AG10803 (cell line): ENCODE measurements at places on chromosomes 12 and 14.

DNA sequence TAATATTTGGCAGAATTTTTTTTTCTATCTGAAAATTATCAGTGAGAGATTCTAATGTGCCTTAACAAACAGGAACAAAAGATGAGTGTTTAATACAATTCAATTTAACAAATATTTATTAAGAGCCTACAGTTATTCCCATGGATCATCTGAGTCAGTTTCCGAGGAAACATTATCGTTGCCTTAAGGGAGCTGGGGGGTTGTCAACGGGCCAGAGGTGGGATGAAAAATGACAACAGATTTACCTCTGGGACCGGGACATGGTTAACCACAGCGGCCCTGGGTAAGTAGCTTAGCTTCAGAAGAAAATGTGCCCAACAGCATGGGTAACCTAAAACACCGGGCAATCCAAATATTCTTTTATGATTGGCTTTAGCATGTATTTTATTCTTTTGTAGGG, 113.6 kb downstream of the DAD1 start:
- DNase-seq, result no peak

- no peak for DNase-seq
Observed at GRCh38 chr14:79730953-79731352, 480.4 kb downstream of the DIO2 start.

- DNase-seq, result peak; percentile 84
Observed at GRCh38 chr12:122437656-122438121, 15.2 kb upstream of the CLIP1 start.

GRCh38 chr12:129036135-129036534, 182.9 kb downstream of the GLT1D1 start:
- no peak for DNase-seq

DNA sequence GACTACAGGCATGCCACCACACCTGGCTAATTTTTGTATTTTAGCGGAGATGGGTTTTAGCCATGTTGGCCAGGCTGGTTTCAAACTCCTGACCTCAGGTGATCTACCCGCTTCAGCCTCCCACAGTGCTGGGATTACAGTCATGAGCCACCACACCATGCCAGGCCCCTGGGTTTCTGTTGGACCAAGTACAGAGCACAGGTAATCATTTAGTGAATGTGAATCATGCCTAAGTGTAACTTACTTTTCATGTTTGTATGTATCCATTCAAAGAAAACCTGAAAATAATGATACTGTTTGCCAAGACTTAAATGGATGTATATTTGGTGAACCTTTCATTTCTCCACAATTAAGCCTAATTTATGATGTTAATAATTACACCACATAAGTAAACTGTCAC, 65.9 kb downstream of the FGD6 start:
- no peak for DNase-seq

DNA sequence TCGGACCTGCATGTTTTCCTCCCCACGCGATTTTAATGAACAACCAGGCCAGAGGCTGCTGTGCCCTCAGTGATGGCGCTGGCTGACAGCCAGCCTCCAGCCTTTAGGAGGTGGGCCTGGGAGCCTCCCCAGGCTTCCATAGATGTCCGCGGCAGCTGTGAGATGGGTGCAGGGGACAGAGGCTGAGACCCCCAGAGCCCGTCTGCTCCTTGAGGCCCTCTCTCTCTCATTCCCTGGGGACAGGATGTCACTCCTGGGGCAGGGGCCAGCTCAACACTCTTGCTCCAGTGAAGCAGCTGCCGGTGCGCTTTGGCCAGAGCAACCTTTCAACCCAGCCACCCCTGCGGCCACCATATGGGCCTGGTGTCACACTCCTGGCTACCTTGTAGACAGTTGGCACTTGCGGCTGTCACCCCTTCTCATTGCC, 24.8 kb downstream of the MVK start:
- DNase-seq, result no peak
